ENCODE measurements at places on chromosomes 5 and 9. TPM values are rescaled to one million over a fixed set of nuclear protein-coding genes. Genes with fewer than 3 reads are reported as not detected.

The LOX gene
- polyA plus RNA-seq = 30.9 TPM

The AJM1 gene
- polyA plus RNA-seq = 1.5 TPM

The CYSRT1 gene
- polyA plus RNA-seq = 8.5 TPM

The SLC36A2 gene
- 13.1 TPM for polyA plus RNA-seq

The WWC1 gene
- polyA plus RNA-seq = 65.8 TPM

The EQTN gene
- 0.42 TPM for polyA plus RNA-seq

The THBS4 gene
- 18.6 TPM for polyA plus RNA-seq

GRCh38 chr9:110088099-110088498, 119.9 kb downstream of the C9orf152 start:
- no peak for DNase-seq

DNA sequence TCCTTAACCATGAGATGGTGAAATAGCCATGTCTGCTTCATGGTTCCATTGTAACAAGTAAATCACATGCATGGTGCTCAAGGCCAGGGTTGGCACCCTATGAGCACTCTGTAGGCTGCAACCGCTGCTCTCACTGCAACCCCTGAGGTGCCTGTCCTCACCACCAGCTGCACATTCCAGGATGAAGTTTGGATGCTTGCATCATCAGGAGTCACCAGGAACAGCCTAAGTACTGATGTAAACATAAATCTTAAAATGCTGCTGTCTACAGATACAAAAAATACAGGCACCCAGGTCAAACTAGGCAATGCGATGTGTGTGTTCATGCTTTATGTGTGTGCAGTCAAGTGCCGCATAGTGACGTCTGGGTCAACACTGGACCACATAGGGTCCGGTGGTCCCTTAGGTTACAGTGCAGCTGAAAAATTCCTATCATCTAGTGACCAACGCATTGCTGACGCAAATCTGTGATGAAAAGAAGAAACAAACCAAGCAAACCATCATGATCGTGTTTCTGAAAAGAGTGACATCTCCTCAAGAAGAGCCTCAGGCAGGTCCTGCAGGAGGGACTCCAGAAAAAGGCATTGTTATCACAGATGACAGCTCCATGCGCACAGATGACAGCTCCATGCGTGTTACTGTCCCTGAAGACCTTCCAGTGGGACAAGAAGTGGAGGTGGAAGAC, 234.8 kb downstream of the AUH start:
- no peak for DNase-seq

DNA sequence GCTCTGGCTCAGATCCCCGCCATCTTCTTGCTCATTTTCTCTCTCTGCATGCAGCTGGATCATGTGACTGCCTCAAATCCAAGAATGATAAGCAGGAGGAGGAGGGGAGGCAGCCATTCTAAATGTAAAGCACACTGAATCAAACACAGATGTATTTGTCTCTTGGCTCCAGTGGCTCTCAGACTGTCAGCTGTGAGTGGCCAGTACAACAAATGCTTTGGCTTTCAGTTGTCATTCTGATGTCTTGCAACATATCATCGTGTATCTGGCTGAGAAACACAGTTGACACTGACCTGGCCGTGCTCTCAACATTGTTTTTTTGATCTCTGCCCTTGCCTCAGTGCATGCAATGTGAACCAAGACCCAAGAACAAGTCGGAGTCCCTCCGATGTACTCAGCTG, 233.1 kb downstream of the ADAMTSL1 start:
- DNase-seq = no peak

DNA sequence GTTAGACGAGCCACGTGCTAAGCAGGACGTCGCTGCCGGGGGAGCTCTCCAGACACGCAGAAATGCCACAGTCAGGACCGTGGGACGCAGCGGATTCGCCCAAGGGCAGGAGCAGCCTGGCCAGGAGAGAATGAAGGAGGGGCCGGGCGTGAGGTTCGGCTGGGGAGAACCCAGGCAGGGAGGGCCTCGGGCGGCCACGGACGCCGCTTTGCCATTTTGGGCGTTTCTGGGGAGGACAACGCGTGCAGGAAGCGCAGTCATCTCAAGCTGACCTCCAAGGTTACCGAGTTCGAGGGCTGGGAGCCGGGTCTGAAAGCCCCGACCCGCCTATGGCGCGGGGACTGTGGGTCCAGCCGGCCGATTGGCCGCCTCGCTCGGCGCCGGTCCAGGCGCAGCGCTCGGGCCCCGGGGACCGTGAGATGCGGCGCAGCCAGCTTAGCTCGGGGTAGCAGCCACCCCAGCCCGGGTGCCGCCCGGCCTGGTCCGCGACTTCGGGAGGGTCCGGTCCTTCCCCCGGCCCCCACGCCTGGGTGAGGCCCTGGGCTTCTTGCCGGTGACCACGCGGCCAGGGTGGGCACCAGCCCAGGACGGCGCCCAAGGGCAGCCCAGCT, 760 bp upstream of the MAN1B1 start:
- DNase-seq = no peak

GRCh38 chr5:181054871-181055459, 14.9 kb downstream of the BTNL9 start:
- no peak for DNase-seq

DNA sequence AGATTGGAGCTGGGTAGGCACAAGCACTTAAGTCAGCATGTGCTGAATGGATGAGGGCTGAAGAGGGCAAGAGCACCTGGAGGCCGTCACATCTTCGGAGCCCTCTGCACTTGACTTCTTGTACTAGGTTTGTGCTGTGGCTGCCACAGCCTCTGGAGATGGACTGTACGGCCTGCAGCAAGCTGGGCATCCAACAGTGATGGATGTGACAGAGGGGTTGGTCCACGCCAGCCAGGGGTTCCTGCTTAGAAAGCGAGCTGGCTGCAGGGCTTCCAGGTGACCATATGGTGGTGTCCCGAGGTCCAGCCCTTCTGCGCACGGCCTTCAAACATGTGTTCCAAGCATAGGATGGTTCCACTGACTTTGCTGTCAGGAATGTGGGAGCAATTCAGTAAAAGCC, 65.1 kb upstream of the PHYKPL start:
- DNase-seq = no peak

DNA sequence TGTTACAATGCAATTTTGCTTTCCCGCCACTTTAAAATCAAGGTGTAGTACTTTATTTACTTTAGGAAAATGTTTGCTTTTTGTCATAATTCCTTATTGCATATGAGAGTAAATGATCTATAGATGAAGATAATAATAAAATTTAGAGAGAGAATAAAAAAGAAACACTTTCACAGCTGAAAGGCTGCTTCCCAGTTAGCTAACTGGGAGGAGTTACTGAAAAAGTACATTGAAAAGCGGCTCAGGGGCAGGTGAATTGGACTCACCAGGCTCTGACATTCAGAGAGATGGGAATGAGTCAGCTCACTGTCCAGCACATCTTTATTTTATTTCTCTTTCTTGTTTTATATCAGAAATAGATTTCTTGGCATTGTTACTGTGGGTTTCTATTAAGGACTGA, 131.7 kb upstream of the CCDC152 start:
- no peak for DNase-seq

- DNase-seq = no peak
Measured at GRCh38 chr9:95343725-95344287, 26.3 kb upstream of the FANCC start.

DNA sequence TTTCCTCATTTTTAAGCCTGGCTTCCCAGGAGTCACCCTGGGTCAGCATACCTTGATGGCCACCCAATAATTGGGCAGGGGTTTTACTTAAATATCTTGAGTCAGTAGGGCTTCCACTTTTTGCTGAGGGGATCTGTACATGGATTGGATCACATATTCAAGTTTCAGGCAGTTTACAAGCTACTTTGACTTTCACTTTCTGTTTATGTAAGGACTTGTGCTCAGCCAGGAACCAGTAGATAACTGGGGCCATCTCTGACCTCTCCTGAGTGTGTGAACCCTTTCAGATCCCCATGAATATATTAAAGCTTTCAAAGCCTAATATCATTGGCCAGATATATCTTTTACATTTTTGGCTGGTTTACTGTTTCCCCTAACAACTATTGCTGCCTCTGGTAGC, 45.1 kb downstream of the SLCO6A1 start:
- no peak for DNase-seq

DNA sequence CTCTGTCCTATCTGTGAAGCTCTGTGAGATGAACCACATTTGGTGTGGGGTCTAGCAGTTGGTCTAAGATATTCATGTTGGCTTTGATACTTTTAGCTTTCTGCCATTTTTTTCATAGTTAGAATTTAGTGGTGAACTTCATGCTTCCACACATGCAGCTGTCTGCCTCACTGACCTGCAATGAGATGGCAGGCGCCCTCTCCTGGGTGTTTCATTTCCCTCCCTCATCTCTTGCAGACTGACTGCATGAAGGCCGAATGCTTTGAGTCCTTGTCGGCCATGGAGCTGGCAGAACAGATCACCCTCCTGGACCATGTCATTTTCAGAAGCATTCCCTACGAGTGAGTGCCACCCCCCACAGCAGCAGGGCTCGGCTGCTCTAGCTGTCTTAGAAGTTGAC, 26.1 kb upstream of the CKMT2 start:
- DNase-seq = no peak

Data from renal cortex interstitium (tissue), 15 donors.